ENCODE measurements at places on chromosomes 11 and 22. TPM values are rescaled to one million over a fixed set of nuclear protein-coding genes. Genes with fewer than 3 reads are reported as not detected.

DNA sequence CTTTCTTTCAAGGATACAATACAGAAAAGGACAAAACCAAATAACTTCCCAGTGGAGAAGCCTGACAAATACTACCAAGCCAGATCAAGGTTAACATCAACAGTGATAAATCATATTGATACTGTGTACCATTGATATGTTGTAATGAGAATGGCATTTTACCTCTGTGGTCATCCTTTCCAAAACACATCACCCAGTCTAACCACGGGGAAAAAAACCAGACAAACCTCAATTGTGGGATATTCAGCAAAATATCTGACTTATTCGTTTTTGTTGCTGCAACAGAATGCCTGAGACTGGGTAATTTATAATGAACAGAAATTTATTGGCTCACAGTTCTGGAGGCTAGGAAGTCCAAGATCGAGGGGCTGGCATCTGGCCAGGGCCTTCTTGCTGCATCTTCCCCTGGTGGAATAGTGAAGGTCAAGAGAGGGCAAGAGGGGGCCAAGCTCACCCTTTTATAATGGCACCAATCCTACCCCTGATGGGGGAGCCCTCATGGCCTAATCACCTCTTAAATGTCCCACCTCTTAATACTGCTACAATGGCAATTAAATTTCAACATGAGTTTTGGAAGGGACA is 66.1 kb downstream of the FAM76B start:
- DNase-seq: no peak

DNA sequence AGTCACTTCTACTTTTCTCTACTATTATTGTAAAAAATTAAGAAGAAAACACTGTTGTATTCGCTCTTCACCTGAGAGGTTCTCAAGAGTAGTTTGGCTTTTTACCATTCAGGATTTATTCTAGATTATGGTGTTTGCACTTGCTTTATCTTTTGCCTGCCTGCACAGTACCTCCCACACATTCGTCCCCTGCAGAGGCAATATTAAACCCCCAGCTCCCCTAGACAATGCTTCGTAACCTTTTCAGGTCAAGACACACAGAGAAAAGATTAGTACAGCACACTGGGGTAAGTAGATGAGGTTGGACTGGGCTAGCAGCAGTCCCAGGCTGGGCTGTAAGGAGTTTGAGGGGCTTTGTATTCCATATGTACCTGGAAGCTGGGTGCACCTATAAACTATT is 62.4 kb downstream of the TNRC6B start:
- no peak for DNase-seq

Gene OR2AG1
- polyA plus RNA-seq: not detected

Gene NELL1
- polyA plus RNA-seq: 4.6 TPM

- DNase-seq: no peak
These were observed 406.7 kb downstream of the TBC1D22A start for GRCh38 chr22:47168900-47169800.

DNA sequence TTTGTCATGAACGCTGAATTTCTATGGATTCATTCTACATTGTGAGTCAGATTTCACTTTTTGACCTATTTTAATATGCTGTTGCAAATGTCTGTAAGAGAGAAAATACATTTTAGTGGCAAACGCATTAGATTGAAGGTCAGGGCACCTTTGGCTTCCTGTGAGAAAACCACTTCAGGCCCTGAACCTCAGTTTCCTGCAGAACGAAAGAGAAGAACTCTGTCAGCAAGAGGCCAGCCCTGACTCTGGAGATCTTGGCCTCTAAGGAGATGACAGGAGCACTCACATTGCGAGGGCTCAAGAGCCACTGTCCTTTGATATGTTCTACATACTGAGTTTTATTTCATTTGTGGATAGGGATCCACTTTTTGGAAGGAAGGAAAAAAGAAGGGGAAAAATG is 83.6 kb downstream of the KCNJ1 start:
- DNase-seq: no peak

DNA sequence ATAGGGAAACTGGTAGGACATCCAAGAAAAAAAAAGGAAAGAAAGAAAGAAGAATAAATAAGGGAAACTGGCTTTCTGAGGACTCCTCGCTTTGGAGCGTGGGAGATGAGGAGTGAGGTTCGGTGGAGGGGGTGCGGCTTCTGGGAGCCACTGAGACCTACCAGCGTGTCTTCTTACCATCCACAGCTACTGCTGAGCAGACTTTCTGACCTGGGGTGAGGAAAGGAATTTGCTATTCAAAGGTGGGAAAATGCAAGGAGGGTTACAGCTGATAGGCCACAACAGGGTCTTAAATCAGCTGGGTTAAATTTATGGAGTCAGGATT is 488 bp upstream of the SELENOM start:
- no peak for DNase-seq

Gene CNTN5
- 22.1 TPM for polyA plus RNA-seq

Gene C1QTNF4
- 6.5 TPM for polyA plus RNA-seq

- DNase-seq: no peak
These were observed 130.3 kb downstream of the EFCAB6 start for GRCh38 chr22:43681731-43682360.

All from right renal pelvis (tissue), 4 donors.